Hippocampal formation (tissue), 2 donors: ENCODE measurements at places on chromosomes 12 and 14.

DNA sequence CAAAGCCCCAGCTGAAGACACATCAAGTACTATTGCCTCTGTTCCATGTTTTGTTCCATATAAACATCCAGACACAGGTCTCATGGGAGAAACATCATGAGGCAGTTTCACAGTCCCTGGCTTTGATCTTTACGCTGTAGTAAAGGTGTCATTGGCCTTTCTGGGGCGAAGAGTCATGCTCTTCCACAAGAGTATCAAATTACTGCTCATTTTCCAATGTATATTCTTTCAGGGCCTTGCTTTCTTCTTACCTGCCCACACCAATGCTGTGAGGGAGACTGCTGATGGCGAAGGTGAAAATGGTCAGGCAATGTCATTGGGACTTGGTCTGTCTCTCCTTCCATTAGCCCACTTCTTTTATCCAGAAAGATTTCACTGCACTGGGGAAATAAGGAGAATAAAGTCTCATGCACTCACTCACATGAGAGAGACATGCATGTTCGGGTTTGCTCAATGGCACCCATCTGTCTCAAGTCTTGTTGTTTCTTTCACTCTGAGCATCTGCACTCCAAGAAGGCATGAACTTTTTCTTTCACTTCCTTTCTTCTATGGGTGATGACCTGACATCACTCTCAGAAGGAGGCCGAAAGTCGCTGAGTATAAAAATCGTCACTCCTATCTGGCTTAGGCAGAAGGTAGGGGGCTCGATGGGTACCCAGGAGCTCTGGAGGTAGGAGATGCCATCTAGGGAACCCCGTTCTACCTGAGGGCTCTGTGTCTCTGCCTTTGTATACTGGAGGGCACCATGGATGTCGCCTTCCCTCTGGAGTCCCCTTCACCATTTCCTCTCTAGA, 1.3 kb upstream of the JDP2 start:
- DNase-seq = no peak

GRCh38 chr12:40216516-40217288, 8.1 kb upstream of the LRRK2 start:
- DNase-seq = no peak

DNA sequence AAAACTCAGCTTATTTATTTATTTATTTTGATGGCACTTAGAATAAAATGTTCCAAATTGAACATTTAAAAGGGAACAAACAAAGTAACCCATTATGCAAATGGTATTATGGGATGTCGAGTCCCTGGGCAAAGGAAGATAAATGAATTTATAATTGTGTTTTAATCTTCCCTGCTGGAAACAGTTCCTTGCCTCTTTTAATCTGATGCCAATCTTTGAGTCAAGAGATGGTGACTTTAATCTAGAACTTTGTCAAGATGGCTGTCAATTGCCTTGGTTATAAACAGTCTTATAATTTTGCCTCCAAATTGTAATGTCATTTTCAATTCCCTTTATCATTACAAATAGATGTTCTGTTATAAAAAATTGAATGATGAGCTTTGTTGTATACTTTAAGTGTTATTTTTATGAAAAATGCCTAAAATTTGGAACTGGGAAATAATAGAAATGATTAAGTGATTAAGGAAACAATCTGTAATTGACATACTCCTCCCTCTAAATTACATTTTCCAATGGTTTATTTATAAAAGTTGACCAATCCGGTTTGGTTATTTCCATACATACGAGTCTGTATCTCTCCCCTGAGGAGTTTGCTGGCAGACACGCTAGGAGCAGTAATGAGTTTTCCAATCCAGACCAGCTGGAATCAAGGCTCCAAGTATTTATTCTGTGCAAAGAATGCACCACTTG, 134.9 kb upstream of the FRMD6 start:
- no peak for DNase-seq

DNA sequence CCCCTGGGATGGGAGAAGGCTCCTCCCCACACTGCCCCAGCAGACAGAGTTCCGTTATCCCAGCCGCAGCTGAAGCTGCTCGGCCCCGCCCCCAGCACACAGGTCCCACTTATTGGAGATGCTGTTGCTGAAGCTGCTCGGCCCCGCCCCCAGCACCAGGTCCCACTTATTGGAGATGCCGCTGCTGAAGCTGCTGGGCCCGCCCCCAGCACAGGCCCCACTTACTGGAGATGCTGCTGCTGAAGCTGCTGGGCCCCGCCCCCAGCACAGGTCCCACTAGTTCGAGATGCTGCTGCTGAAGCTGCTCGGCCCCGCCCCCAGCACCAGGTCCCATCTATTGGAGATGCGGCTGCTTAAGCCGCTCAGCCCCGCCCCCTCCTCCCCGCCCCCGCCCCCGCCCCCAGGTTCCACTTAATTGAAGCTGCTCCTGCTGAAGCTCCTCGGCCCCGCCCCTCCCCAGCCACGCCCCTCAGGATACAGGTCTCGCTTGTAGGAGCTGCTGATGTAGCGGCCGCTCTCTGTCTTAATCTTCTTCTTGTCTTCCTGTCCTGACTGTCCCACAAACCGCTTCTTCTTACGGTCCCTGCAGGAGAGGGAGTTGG, 12.0 kb downstream of the CFAP73 start:
- no peak for DNase-seq

DNA sequence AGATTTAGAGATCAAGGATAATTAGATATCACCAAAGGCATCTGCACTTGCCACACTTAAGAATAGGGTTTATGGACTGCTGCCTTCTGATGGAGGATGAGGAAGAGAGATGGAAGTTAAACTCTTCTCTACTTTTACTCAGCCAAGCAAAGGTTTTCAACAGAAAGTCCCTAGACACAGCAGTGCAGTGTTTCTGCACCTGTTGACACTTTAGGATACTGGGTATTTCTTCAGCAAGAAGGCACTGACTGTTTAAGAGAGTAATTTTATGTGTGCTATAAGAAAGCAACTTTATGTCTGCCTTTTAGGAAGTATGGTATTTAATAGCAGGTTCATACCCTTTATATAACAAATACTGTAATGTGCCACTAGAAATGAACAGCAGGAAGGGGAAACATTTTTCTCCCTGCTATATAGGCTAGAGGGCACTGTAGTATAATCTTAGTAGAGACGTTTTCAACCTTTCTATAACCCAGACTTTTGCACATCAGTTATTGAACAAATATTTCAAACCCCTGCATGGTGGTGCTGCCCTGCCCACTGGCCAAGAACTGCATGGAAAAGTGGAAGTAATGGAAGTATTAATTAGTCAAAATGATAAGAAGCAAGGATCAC, 225.0 kb upstream of the GRIP1 start:
- DNase-seq = no peak

DNA sequence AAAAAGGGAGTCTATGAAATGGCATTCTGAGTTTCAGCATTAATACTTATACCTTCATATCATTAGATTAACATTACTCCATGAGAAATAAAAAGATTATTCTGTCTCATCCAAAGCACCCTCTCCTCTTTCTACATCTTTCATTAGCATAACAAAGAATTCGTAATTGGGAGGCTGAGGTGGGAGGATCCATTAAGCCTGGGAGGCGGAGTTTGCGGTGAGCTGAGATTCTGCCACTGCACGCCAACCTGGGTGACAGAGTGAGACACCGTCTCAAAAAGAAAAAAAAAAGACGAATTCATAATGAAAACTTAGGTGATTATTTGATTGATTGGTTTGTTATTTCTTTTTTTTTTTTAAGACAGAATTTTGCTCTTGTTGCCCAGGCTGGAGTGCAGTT, 1.8 kb upstream of the CDK17 start:
- no peak for DNase-seq

GRCh38 chr12:124532967-124533366, 34.4 kb downstream of the NCOR2 start:
- DNase-seq = no peak

DNA sequence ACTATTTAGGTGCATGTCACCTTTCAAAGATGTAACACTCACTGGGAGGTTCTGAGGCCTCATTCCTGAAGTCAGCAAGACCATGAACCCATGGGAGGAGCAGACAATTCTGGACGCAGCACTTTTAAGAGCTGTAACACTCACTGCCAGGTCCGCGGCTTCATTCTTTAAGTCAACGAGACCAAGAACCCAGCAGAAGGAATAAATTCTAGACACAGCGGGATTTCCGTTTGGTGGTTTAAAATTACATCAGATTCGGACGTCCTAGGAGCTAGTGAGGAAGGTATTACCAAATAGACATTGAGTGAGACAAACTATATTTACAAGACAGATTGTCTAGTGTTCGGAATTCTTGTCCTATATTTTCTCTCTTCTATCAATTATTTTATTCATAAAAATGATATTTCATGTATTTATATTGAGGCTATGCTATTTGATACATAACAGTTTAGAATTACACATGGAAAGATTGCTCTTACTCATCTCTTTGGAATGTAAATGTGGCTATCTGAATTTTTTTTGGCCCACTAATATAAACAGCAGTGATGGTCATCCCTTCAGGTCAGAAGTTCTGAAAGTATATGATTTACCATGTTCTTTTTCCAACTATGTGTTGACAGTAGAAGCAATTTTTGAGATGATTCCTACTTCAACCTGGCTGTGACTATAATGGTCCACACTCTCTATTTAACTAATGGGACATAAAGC, 1973.0 kb upstream of the FLRT2 start:
- no peak for DNase-seq
